ENCODE measurements at places on chromosomes 2 and 18. TPM values are rescaled to one million over a fixed set of nuclear protein-coding genes. Genes with fewer than 3 reads are reported as not detected.

GRCh38 chr2:190649798-190650390 lies 1.0 kb downstream of the NAB1 start:
- peak overlapping the region; percentile 85 for H3K4me3 ChIP-seq
- peak overlapping the region; percentile 95 for H3K27ac ChIP-seq
- peaks cover 37% of the 10 kb centered on the region for H3K4me1 ChIP-seq

- no peaks in the 10 kb centered on the region for H3K27me3 ChIP-seq
- H3K36me3 ChIP-seq, result no peaks in the 10 kb centered on the region
- peaks cover 4% of the 10 kb centered on the region for H3K4me1 ChIP-seq
- no peak overlapping the region for H3K27ac ChIP-seq
- DNase-seq, result no peak
- H3K4me3 ChIP-seq, result no peak overlapping the region
These were observed 45.4 kb downstream of the RASGRP3 start for GRCh38 chr2:33521791-33522281.

GRCh38 chr2:223075301-223076270 lies 23.6 kb downstream of the KCNE4 start:
- H3K27me3 ChIP-seq, result peaks cover 3% of the 10 kb centered on the region
- DNase-seq, result no peak
- no peak overlapping the region for H3K27ac ChIP-seq
- H3K4me1 ChIP-seq, result no peaks in the 10 kb centered on the region

GRCh38 chr2:65919550-65920188 lies 487.3 kb upstream of the SPRED2 start:
- H3K36me3 ChIP-seq, result no peaks in the 10 kb centered on the region
- no peak for DNase-seq
- no peak overlapping the region for H3K4me3 ChIP-seq
- no peaks in the 10 kb centered on the region for H3K4me1 ChIP-seq
- H3K27ac ChIP-seq, result no peak overlapping the region

DNA sequence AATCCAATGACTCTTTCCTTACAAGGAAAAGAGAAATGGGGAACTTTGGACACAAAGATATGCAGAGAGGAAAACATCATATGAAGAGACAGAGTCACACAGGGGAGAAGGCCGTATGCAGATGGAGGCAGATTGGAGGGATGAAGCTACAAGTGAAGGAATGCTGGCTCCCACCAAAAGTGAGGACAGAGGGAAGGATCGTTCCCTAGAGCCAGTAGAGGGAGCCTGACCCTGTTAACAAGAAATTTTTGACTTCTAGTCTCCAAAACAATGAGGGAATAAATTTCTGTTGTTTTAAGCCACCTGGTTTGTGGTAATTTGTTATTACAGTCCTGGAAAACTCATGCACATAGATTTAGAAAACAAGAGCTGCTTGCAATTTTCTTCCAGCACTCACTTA lies 169.3 kb downstream of the PMAIP1 start:
- no peak overlapping the region for H3K4me3 ChIP-seq
- no peaks in the 10 kb centered on the region for H3K36me3 ChIP-seq
- DNase-seq, result no peak

DNA sequence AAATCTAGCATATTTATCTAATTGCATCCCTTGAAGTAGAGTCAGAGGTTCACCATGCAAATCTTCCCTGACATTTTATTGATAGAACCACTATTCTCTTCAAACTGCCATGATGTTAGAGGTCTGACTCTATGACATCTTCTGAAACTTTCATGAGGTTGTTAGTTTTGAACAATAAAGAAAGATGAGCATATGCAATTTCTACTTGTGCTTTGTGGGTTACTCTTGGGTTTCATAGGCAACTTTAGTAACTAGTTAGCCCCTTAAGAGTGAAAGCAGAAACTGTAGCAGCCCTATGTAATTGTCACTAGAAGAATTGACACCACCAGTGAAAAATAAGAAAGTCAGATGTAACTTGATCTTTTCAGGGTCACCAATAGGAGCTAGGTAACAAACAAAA lies 53.1 kb upstream of the ZEB2 start:
- no peak for DNase-seq
- no peaks in the 10 kb centered on the region for H3K36me3 ChIP-seq
- peaks cover 25% of the 10 kb centered on the region for H3K4me1 ChIP-seq
- no peak overlapping the region for H3K27ac ChIP-seq
- H3K27me3 ChIP-seq, result peaks cover 11% of the 10 kb centered on the region

- DNase-seq, result peak; percentile 76
- no peaks in the 10 kb centered on the region for H3K36me3 ChIP-seq
- peaks cover 24% of the 10 kb centered on the region for H3K4me1 ChIP-seq
- peaks cover under 1% of the 10 kb centered on the region for H3K27me3 ChIP-seq
- H3K27ac ChIP-seq, result peak overlapping the region; percentile 70
These were observed 7.4 kb upstream of the MOB1A start for GRCh38 chr2:74186038-74186437.

DNA sequence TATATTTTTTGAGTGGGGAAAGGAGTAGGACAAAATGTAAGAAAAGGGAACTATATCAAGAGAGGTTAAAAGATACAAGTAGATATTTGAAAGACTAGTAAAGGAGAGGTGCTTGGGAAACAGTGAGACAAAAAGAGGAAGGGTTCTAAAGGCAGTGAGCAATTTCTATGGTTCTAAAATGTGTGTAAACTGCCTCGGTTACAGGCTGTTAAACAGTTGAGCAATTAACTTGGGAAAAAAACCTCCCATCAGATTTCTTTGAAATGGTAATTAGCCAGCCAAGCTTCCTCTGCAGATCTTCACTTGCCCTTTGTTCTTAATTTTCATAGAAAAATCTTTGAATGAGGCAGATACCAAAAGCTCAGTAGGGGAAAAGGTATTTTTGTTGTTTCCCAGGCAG lies 238.7 kb upstream of the KCNH7 start:
- no peaks in the 10 kb centered on the region for H3K36me3 ChIP-seq
- no peak overlapping the region for H3K4me3 ChIP-seq
- no peak overlapping the region for H3K27ac ChIP-seq
- no peaks in the 10 kb centered on the region for H3K4me1 ChIP-seq
- DNase-seq, result no peak

DNA sequence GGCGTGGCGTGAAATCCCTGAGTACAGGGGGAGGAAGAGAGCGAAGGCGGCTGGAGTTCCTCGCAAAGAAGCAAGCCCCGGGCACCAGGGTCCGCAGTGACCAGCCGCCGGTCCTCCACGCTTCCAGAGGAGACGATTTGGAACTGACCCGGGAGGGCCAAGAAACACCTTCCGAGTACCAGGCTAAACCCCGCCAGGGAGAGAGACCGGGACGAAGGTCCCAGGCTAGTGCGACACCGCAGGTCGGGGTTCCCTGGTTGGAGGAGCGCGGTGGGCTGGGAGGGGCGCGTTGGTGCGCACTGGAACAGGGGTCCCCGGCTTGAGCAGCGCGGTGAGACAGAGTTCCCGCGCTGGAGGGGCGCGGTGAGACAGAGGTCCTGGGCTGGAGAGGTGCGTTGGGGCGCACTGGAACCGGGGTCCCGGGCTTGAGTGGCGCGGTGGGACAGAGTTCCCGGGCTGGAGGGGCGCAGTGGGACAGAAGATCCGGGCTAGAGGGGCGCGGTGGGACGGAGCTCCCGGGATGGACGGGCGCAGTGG lies 901 bp downstream of the WDFY1 start:
- peaks cover 29% of the 10 kb centered on the region for H3K36me3 ChIP-seq
- H3K4me1 ChIP-seq, result peaks cover 62% of the 10 kb centered on the region
- peaks cover 1% of the 10 kb centered on the region for H3K27me3 ChIP-seq
- H3K27ac ChIP-seq, result peak overlapping the region; percentile 90

GRCh38 chr2:1816414-1816911 lies 72.1 kb upstream of the PXDN start:
- DNase-seq, result no peak
- H3K36me3 ChIP-seq, result no peaks in the 10 kb centered on the region
- no peak overlapping the region for H3K4me3 ChIP-seq
- H3K27me3 ChIP-seq, result peaks cover 3% of the 10 kb centered on the region
- peaks cover 2% of the 10 kb centered on the region for H3K4me1 ChIP-seq

GRCh38 chr18:10371165-10371564 lies 83.3 kb upstream of the APCDD1 start:
- no peak overlapping the region for H3K27ac ChIP-seq
- no peak for DNase-seq
- H3K36me3 ChIP-seq, result no peaks in the 10 kb centered on the region
- no peaks in the 10 kb centered on the region for H3K4me1 ChIP-seq
- no peak overlapping the region for H3K4me3 ChIP-seq

GRCh38 chr2:98935777-98936352 lies at the start of gene CRACDL:
TSS of gene CRACDL (minus strand) at chr2:98936225. CDS start at chr2:98846800, 89,425 bp downstream.
- peaks cover 39% of the 10 kb centered on the region for H3K27me3 ChIP-seq
- peak; percentile 28 for DNase-seq
- H3K4me1 ChIP-seq, result peaks cover 10% of the 10 kb centered on the region

DNA sequence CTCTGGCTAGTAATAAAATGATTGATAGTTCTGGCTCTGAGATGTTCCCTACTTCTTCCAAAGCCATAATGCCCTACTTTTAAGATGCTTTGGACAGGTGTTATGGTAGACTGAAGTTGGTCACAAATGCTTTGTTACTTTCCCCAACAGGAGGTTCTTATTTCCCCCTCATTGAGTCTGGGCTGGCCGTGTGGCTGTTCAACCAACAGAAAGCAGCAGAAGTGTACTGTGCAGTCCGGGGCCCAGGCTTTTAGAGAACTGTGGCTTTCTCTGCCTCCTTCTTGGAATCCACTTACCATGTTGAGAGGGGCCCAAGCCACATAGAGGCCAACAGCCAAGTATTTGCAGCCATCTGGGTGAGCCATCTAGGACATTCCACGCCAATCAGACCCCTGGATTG lies 94.2 kb downstream of the KCTD1 start:
- no peak for DNase-seq
- no peak overlapping the region for H3K4me3 ChIP-seq

DNA sequence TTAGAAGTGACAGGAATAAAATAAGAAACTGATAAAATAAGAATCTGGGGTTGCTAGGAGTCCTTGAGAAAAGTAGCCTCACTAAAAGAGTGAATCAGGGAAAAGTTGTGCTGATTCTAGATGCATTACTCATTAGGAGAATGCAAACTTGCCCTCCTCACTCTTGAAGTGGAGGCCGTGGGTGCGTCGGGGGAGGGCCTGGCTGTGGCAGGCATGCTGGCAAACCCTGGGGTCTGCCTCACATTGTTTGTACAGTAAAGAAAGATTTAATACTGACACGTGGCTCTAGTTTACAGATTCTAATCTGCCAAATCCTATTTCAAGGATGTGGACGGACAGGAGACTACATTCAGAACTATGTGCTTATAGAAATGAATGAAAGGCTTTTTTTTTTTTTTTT lies 41.9 kb downstream of the TANC1 start:
- H3K27me3 ChIP-seq, result peaks cover 4% of the 10 kb centered on the region
- no peak overlapping the region for H3K27ac ChIP-seq
- no peak overlapping the region for H3K4me3 ChIP-seq
- DNase-seq, result peak; percentile 18

- H3K4me3 ChIP-seq, result no peak overlapping the region
- H3K36me3 ChIP-seq, result no peaks in the 10 kb centered on the region
- H3K27ac ChIP-seq, result no peak overlapping the region
These were observed 528.9 kb downstream of the RIT2 start for GRCh38 chr18:42586601-42587000.

DNA sequence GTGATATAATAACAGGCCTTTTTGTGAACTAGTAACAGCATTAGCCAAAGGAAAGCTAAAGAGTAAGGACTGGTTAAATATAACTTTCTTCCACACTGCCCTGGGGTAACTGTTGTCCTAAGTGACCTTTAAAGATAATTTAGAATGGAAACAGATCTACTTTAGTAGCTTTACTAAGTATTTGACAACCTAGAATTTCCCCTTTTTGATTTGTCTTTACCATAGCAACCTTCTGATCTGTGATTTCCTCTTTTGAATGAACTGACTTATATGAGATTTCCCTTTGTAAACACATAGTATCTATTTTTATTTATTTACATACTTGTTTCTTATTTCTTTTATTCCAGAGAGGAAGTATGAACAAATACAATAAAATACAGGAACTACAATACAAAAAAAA lies 10.5 kb upstream of the KLF7 start:
- no peak overlapping the region for H3K4me3 ChIP-seq
- H3K36me3 ChIP-seq, result no peaks in the 10 kb centered on the region
- peaks cover 10% of the 10 kb centered on the region for H3K4me1 ChIP-seq
- no peaks in the 10 kb centered on the region for H3K27me3 ChIP-seq
- DNase-seq, result no peak

GRCh38 chr2:170498619-170499018 lies 216.5 kb upstream of the SP5 start:
- no peaks in the 10 kb centered on the region for H3K36me3 ChIP-seq
- H3K27ac ChIP-seq, result no peak overlapping the region
- H3K27me3 ChIP-seq, result peaks cover 16% of the 10 kb centered on the region
- no peak overlapping the region for H3K4me3 ChIP-seq
- DNase-seq, result no peak

DNA sequence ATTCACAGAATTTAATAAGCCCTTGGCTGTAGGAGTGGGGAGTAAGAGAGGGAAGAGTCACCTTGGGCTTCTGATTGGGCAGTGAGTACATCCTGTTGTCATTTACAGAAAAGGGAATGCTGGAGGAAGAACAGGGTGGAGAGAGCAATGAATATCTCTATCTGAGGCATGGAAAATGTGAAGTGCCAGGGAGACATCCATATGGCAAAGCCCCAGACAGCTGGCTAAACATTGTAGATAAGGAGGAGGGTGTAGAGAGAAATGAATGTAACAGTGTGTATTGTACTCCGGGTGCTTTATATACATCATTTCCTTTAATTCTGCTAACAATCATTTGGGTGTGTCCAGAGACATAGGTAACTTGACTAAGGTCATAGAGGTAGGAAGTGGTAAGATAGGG lies 103.5 kb downstream of the UPP2 start:
- H3K4me3 ChIP-seq, result no peak overlapping the region
- no peaks in the 10 kb centered on the region for H3K36me3 ChIP-seq
- no peaks in the 10 kb centered on the region for H3K4me1 ChIP-seq
- H3K27me3 ChIP-seq, result peaks cover 11% of the 10 kb centered on the region

- peaks cover 75% of the 10 kb centered on the region for H3K27me3 ChIP-seq
- peaks cover 23% of the 10 kb centered on the region for H3K4me1 ChIP-seq
- DNase-seq, result no peak
These were observed 2.6 kb upstream of the HOXD11 start for GRCh38 chr2:176104316-176105077.

- no peaks in the 10 kb centered on the region for H3K36me3 ChIP-seq
- no peak for DNase-seq
- no peak overlapping the region for H3K4me3 ChIP-seq
These were observed 170.5 kb downstream of the SH3RF3 start for GRCh38 chr2:109299536-109299935.

GRCh38 chr18:46624127-46624526 lies 32.9 kb downstream of the LOXHD1 start:
- peak; percentile 55 for DNase-seq
- H3K36me3 ChIP-seq, result no peaks in the 10 kb centered on the region
- H3K27ac ChIP-seq, result peak overlapping the region; percentile 67
- H3K27me3 ChIP-seq, result no peaks in the 10 kb centered on the region
- peaks cover 31% of the 10 kb centered on the region for H3K4me1 ChIP-seq

Gene ANKRD30BL
- not detected for total RNA-seq

Gene CAPN13
- total RNA-seq, result not detected

Gene PLGLB1
- 1.3 TPM for total RNA-seq

Gene AGFG1
- 158 TPM for total RNA-seq

Gene CXXC1
- total RNA-seq, result 68.6 TPM

Gene GYPC
- total RNA-seq, result 187 TPM

Gene MRPS5
- total RNA-seq, result 97.1 TPM

Gene CDH20
- 0.09 TPM for total RNA-seq

Gene CNDP1
- not detected for total RNA-seq

Gene EGR4
- total RNA-seq, result 0.18 TPM
